Stomach (tissue), 19 donors: ENCODE measurements at places on chromosomes 7 and 10. TPM values are rescaled to one million over a fixed set of nuclear protein-coding genes. Genes with fewer than 3 reads are reported as not detected.

DNA sequence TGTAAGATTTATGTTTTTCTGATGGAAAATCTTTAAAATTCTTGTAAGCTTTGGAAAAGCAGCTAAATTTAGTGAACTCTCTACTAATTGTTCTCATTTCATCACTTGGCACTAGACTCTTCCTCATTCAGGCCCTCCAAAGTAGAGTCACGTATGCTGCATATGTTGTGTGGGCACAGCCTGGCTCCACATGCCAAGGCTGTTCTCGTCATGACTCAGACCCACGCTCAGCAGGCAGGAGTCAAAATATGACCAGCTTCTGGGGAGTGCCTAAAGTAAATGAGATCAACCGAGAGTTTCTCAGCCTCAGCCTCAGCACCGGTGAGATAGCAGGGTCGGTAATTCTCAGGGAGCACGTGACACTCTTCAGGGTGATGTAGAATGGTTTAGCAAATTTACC, 1672.9 kb downstream of the REEP3 start:
- DNase-seq: no peak

GRCh38 chr10:102629661-102630614, 14.3 kb upstream of the TRIM8 start:
- DNase-seq: no peak

DNA sequence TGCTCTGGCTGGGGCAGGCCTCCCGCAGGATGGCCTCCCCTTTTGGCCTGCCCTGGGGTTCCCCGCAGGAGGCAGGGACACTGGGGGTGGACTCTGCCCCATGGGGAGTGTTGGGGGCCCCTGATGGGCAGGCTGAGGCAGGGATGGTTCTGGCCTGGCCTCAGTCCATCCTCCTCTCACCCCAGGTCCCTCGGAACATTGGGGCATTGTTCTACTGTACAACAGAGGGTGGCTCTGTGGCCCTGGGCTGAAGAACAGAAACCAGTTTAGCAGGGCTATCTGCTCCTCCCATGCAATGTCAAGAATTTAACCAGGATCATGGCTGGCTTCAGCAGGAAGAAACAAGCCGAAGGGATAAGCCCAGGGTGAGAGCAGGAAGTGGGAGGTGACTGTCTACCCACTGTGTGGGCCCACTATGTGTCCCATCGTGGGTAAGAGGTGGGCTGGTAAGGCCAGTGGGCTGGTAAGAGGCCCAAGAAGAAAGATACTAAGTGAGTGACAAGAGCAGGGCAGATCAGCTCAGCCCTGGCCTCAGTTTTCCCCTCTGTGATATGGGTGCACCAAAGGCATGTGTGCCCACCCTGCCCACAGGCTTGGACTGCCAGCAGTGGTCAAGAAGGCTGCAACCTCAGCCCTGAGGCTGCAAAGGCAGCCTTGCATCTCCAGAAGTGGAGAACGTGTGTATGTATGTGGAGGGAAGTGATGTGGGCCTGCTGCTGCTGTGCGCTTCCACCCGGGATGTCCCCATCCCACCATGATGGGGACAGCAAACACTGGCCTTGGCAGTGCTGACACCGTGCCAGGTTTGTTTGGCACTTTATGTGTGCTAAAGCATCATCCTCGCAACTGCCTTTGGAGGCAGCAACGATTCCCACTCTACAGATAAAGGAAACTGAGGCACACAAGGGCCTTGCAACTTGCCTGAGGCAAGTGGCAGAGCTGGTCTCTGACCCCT, 138.9 kb downstream of the SH3PXD2A start:
- peak; percentile 65 for DNase-seq

DNA sequence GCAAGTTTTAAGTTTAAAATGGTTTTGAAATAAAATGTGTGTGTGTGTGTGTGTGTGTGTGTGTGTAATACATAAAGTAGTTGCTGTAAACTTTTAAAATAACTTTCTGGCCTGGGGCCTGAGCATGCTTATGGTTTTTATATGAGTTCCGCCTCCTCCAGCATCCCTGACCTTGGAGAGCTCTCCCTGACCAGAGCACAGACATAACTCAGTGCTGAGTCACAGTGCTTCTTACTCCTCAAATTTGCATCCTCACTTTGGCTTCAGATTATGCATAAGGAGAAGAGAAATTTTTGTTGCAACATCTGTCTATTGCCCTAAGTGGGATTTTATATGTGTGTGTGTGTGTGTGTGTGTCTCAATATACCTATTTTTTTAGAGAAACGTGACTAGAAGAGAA, 200.8 kb downstream of the ELMO1 start:
- DNase-seq: peak; percentile 87

- no peak for DNase-seq
Observed at GRCh38 chr10:4201866-4202825, 417.1 kb upstream of the KLF6 start.

GRCh38 chr7:105136221-105136620, 122.2 kb downstream of the KMT2E start:
- no peak for DNase-seq

- DNase-seq: no peak
Observed at GRCh38 chr7:1787681-1788235, 117.7 kb downstream of the ELFN1 start.

DNA sequence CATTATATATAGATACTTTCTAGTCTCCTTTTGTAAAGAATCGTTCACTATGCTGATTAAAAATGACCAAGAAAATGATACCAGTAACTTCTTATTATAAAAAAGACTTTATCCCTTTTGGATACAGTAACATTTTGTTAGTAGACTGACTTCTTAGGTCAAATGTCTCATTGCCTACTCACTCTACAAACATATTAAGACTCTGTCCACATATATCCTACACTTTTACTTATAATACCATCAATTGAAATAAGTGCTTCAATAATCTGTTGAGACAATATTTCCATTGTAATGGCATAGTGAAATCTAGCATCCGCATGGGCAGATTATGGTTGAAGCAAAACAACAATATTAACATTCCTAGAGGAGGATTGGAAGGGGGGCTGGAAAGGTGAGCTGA, 180.6 kb downstream of the ARL4A start:
- no peak for DNase-seq

DNA sequence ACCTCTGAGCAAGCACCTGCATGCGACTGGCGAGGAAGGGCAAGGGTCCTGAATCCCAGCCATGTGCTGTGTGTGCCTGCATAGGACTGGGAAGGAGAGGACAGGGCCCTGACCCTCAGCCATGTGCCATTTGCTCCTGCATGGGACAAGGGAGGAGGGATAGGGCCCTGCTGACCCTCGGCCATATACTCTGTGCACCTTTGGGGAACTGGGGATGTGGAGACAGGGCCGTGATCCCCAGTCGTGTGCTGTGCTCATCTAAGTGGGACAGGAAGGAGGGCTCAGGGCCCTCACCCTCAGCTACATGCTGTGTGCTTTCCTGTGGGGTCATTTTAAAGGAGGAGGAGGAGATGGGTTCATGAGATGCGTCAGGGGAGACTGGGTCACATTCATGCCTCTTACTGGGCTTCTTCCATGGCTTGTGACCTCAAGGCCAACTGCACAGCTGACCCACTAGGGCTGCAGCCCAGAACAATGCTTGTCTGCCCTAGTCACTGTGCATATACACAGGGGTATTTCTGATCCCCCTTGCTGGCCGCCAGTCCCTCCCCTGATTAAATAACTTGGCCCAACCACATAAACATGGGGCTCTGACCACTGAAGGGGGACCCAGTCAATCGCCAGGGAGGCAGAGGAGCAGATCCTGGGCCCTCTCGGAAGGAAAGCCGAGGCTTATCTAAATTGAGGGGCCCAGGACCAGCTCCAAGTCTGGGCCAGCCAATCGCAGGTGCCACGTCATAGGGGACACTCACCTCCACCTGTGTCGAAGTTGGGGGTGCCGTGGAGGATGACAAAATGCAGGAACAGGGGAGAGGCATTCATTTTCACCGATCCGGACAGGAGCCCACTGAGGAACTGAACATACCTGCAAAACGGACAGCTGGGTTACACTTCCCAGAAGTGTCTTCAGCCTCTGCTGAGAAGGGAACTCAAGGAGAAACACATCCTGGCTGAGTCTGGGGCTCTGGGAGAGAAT, 167.3 kb downstream of the TNS3 start:
- no peak for DNase-seq

DNA sequence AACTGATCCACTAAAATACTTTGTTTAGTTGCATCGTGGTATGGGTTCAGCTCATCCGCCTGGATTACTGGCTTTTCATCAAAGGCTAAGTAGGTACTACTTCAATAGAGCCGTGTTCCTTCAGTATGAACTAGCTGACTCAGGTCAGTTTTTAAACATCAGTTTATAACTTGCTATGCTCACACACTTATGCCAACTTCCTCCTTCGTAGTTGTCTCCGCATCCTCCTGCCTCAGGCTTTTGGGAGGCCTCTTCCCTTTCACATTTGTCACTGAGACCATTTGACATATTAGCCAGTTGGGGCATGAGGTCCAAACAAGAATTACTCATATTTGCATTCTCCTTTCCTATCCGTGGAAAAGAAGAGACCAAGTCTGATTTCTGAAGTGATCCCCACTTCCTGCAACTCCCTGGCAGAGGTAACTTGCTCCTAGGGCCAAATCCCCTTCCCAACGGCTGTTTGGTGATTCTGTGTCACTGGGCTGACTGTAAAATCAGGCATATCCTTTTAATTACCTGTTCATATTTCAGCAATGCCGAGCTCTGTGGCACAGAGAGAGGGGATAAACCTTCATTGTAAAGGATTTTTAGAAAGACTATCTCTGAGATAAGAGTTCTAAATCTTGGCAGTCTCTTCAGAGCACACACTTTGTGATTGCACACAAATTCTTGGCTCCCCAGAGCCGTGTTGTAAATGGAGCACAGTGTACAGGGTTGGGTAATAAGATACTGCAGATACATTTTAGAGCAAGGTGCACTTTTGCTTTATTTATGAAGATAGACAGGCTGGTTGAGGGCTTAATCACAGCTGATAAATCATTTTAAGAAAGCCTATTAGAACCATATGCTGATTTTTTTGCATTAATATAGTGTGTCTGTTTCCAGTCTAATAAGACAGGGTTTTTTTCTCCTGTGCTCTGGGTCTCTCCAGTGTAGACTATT, 108.0 kb downstream of the CREB5 start:
- no peak for DNase-seq

- DNase-seq: no peak
Observed at GRCh38 chr10:129742742-129743550, 221.1 kb downstream of the EBF3 start.

GRCh38 chr10:22685926-22686325, 28.5 kb downstream of the PIP4K2A start:
- no peak for DNase-seq

- no peak for DNase-seq
Observed at GRCh38 chr7:111164442-111164841, 73.5 kb downstream of the LRRN3 start.

- DNase-seq: no peak
Observed at GRCh38 chr10:99339077-99339476, 9.9 kb downstream of the CNNM1 start.

DNA sequence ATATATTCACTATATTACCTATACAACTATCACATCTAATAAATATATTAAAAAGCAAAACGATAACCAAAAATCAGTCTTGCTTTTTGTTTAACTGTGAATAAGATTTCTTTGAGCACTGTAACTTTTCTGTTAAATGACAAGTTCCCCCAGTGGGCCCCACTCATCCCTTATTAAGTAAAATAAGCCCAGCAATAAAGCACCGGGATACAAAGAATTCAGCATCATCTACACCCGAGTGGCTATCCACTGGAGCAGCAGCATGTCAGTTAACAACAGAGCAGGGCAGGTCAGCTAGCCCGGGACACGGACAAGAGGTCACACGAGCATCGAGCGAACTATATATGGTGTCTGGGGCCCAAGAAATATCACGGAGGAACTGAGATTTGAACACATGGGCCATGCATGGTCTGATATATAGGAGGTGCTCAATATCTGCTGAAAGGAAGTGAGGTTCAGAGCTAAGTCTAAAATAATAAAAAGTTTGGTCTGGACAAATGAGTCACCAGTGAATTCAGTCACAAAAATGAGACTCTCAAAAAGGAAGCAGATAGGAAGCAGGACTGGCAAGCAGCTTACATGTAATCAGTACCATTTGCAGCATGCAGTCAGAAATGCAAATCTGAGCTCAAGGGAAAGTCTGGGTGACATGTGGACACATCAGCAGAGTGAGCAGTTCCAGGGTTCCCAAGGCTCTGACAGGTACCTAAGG, 4.1 kb downstream of the ERCC6 start:
- no peak for DNase-seq

DNA sequence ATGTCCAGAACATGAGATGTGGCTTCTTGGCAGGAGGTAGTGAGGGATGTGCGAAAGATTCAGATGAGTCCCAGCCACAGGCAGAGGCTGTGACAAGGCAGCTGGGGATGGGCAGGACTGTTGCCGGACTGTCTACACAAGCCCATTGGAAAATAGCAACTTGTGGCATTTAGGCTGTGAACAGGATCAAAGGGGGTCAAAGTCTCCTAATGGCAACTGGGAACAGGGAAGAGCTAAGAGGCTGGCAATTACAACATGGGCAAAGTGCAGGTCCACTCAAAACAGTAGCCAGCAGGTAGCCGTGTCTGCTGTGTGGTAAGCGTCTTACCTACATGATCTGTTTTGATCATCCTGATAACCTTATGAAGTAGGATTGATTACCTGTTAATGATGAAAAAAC, 254.2 kb upstream of the ZNF32 start:
- DNase-seq: no peak

GRCh38 chr10:70145166-70145665, 1.3 kb downstream of the TYSND1 start:
- no peak for DNase-seq

GRCh38 chr10:14259696-14260566, 70.8 kb downstream of the FRMD4A start:
- DNase-seq: peak; percentile 38

DNA sequence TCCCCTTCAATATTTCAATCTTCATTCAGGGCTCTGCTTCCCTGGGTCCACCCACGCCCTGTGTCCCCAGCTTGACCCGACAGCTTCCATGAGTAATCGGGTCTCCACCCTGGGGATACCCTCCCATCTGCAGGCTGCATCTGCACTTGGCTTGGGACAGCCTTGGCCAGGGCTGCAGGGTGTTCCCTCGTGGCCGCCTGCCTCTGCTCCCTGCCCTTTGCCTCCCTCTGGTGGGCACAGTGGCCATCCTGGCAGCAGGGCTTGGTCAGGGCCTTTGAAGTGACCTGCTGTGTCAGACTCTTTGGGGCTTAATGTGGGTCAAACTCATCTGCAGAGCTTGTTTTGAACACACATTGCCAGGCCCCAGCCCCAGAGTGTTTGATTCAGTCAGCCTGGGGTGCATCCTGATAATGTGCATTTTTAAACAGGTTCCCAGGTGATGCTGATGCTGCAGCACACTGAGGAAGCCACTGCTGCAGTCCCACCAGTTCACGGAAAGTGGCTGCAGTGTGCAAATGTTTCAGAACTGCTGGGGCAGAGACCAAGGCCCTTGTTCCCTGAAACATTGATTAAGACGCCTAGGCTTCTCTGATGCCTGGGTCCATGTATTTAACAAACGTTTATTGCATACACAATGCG, 80.7 kb upstream of the SEC61G start:
- DNase-seq: peak; percentile 67

Gene STOX1
- 2.6 TPM for polyA plus RNA-seq

Gene PNLIPRP3
- polyA plus RNA-seq: 0.46 TPM

Gene OR2A1
- not detected for polyA plus RNA-seq

Gene PON1
- polyA plus RNA-seq: not detected

Gene HOXA1
- 1.1 TPM for polyA plus RNA-seq

Gene ITGA8
- 3.5 TPM for polyA plus RNA-seq

Gene H2BK1
- not detected for polyA plus RNA-seq

Gene SMKR1
- 0.76 TPM for polyA plus RNA-seq

Gene C10orf67
- not detected for polyA plus RNA-seq

Gene SLC18A3
- polyA plus RNA-seq: not detected
